ENCODE measurements at places on chromosomes 1 and 21.
A peak's percentile ranks its signal among the peaks of the same experiment; 100 is the strongest.

DNA sequence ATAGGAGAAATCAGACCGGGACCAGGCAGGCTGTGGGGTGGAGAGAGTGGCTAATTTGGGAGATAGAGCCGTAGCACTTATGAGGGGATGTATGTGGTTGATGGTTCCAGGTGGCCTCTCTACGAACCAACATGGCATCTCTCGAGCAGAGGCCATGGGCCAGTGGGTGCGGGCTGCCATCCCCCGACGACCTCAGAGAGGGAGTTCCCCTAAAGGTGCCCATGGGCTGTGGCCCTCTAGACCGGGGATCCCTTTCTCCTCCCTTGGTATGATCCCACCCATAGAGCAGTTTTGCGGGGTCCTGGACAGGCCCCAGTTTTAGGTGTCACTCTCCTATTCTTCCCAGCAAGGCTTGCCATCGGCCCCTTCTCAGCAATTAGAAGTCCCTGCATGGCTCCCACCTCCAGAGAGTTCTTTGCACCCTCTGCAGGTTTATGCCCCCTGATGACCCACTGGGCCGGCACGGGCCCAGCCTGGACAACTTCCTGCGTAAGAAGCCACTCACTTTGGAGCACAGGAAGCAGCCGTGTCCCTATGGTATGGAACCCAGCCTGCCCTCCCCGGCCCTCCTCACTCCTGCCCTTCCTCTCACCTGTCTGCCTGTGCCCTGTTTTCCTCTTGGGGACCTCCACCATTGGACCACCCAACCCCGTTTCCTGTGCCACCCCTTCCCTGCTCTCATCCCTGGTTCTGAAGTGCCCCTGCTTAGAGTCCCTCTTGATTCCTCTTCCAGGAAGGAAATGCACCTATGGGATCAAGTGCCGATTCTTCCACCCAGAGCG is 7.8 kb downstream of the ZC3H12A start:
- DNase-seq, result no peak

GRCh38 chr1:84887261-84887934 is 5.6 kb downstream of the LPAR3 start:
- DNase-seq, result no peak

- DNase-seq, result no peak
Measured at GRCh38 chr1:174791863-174792262, 207.9 kb upstream of the CACYBP start.

- no peak for DNase-seq
Measured at GRCh38 chr1:12496154-12496961, 121.7 kb downstream of the DHRS3 start.

- no peak for DNase-seq
Measured at GRCh38 chr1:43121256-43121900, 50.7 kb downstream of the EBNA1BP2 start.

GRCh38 chr21:44477712-44478111 is 22.4 kb downstream of the LRRC3 start:
- DNase-seq, result no peak

- no peak for DNase-seq
Measured at GRCh38 chr1:201842472-201843027, 13.6 kb downstream of the IPO9 start.

DNA sequence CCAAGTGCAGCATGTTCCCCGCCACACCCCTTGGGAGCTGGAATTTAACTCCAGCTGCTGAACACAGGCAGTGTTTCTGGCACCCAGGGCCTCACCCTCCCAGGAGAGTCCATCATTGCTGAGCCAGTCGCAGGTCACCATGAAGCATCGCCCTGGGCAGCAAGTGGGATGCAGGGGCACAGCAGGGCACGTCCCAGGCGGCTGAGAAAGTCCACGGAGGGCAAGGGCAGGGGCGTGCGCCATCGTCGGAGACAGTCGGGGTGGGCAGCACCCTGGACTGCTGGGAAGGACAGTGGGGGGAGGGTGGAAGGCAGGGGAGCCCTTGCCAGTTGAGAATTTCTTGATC is 69.2 kb upstream of the PDE9A start:
- no peak for DNase-seq

- peak; percentile 47 for DNase-seq
Measured at GRCh38 chr1:101288491-101288944, 51.7 kb downstream of the S1PR1 start.

GRCh38 chr1:208475951-208476845 is 232.0 kb upstream of the PLXNA2 start:
- no peak for DNase-seq

- DNase-seq, result no peak
Measured at GRCh38 chr1:232982238-232982944, 32.0 kb downstream of the NTPCR start.

GRCh38 chr1:198604975-198605374 is 33.9 kb upstream of the PTPRC start:
- DNase-seq, result no peak

- peak; percentile 83 for DNase-seq
Measured at GRCh38 chr1:25064465-25065240, 134.6 kb upstream of the RUNX3 start.

- DNase-seq, result no peak
Measured at GRCh38 chr1:115666702-115667101, 24.9 kb downstream of the VANGL1 start.

DNA sequence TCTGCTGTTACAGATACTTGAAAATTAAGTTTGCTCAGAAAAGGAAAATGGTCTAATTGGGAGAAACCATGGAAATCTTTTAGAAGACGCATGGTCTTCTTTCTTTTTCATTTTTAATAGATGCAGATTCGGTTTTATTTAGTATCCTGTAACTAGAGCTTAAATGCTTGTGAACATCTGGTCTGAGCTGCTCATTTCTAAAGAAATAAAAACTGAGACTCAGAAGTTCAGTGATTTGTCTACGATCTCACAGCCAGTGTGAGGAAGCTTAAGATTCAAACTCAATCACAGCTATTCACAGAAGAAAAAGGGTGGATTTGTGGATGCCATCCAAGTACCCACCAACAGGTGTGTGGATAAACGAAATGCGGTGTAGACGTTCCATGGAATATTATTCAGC is 80.0 kb upstream of the TIAM1 start:
- DNase-seq, result no peak

DNA sequence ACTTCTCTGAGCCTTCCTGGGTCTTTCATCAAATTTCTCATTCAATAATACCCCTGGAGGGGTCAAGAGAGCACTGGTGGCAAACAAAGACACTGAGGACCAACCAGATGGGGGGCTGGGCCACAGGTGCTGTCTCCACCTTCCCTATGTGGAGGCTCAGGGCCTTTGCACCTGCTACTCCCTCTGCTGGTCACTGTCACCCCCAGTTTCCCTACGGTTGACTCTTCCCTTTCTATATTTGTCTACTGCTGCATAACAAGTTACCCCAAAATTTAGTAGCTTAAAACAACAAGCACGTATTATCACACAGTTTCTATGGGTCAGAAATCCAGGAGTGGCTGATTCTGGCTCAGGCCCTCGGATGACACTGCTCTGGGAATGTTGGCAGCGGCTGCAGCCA is 138.8 kb upstream of the RUNX3 start:
- no peak for DNase-seq

- no peak for DNase-seq
Measured at GRCh38 chr1:205936311-205936710, 6.9 kb downstream of the SLC26A9 start.

GRCh38 chr1:79568411-79568810 is 561.9 kb upstream of the ADGRL4 start:
- no peak for DNase-seq

DNA sequence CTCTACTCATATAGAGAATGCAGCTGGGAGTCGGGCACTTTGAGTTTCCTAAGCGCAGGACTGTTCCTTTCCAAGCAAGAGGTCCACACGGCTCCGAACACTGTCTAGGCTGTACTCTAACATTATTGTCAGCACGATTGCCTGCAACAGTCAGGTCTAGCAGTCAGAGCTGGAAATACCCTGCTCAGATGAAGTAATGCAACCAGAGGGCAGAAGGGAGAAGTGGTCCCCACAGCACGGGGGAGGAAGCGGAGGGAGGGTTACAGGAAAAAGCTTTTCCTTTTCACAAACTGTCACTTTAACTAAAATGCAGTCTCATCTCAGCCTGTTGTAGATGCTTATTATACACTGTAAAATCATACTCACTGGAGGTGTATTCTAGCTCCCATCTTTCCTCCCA is 98.9 kb upstream of the SLC44A3 start:
- no peak for DNase-seq

DNA sequence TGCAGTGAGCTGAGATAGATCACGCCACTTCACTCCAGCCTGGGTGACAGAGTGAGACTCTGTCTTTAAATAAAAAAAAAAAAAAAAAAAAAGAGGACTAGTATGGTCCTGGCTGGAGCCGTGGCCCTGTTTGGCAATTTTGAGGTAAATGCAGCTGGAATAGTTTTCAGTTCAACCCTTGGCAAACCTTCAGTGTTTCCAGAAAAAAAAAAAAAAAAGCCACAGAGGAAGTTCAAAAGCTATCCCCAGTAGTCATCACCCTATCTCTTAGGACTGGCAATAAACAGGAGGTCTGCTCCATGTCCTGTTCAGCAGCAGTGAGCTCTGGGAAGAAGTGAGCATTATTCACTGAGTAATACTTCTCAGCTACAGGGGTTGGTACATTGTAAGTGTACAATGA is 56.8 kb upstream of the ERRFI1 start:
- no peak for DNase-seq

DNA sequence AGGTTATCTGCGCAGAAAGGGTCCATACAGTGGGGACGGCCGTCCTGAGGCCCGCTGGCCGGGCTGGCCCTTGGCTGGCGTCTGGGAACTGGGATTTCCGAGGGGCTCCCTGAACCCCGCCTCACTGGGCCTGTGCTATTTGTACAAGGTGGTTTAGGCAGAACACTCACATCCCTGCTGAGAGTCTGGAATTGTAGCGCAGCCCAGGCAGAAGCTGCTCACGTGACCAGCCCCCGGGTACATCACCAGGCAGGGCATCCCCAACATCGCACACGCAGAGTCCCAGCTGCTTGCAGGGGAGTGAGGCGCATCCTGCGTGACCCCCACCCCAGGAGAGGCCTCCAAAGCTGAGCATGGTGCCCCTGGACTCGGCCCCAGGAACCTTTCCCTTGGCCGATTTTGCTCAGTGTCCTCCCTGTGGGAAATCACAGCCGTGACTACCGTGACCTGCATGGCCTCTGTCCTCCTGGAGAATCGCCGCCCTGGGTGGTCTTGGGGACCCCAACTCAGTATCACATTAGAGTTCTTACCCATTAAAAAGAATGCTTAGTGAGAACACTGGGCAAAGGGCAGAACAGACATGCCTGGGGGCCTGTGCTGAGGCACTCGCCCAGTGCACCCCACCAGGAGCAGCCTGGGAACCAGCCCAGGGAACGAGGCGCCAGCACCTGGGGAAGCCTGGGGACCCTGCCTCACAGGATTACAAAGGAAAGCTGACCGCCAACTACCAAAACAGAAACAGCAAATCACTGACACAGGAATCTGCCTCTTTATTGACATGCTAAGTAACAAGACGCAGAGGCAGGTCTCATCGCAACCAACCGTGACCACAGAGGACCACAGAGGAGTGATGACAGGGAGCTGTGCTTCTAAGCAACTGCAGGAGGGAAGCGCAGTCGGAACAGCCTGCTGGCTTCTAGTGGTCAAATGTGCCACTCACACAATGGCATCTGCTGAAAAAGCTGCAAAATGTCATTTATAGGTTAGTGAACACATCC is 33.5 kb downstream of the UBE2G2 start:
- no peak for DNase-seq

GRCh38 chr21:41061701-41062100 is 106.3 kb upstream of the BACE2 start:
- DNase-seq, result no peak

DNA sequence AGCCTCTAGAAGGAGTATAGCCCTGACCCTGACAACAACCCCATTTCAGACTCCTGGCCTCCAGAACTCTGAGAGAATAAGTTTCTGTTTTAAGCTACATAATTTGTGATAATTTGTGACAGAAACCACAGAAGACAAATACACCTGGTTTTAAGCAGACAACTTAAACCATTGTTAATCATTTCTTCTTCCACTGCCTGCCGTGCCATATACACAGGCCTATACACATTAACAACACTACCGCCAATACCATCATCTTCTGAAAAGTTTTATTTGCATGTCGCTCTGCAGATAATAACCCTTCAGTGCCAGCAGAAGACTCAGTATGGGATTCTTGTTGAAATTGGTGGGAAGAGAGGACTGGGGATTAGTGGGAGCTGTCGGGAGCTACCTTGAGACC is 39.9 kb upstream of the KRTAP19-8 start:
- no peak for DNase-seq

DNA sequence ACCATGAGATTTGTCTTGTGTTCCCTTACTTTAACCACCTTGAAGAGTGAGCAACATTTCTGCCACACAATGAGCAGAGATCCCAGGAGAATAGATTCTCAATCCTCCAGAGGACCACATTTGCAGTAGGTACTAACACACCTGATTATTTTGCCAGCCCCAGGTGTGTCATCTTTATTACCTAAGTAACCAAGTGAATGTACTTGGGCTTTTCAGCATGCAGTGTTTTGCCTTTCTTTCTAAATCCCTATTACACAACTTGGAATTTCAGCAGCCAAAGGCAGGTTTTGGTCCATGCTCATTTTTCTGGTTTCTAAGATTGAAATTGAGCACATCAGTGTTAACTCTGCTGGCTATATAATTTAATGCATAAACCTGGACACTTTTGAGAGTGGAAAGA is 43.2 kb upstream of the ST6GALNAC5 start:
- DNase-seq, result no peak
